CD8-positive, alpha-beta T cell (primary cell): ENCODE measurements at places on chromosomes 7 and 10.

- DNase-seq: no peak
Observed at GRCh38 chr7:73983437-73984164, 44.4 kb upstream of the ELN start.

GRCh38 chr7:144936314-144936713 is 100.5 kb upstream of the TPK1 start:
- no peak for DNase-seq

- no peak for DNase-seq
Observed at GRCh38 chr7:111846898-111847297, 284.6 kb upstream of the IMMP2L start.

DNA sequence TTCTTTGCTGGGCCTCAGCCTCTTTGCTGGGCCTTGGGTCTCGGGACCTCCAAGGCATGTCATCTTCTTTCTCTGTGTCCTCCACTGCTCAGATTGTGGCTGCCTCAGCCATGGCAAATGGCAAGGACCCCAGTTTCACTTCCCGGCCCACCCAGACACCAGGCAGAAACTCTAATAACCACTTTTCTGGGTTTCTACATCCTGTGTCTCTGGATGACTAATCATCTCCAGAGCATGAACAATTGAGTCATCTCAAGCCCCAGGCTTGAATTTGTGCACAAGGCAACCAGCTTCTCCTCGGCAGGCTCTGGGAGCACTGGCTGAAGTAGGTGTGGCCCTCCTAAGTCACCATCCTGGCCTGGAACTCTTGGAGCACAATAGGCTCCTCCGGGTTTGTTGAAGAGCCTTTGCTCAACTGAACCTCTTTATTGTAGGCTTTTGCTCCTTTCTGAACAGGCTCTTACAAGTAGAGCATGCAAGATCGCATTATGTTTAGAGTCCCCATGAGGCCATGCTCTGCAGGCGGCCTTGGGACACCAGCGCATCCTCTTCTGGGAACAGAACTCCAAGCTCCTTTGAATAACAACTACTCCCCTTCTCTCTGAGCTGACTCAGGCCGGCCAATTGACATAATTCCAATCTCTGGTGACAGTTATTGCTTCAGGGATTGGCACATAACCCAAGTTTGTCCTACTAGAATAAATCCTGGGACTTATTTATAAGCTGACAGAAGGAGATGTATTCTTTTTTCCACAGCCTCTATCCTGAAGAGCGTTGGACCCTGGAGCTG is 218.1 kb downstream of the WDR11 start:
- no peak for DNase-seq

DNA sequence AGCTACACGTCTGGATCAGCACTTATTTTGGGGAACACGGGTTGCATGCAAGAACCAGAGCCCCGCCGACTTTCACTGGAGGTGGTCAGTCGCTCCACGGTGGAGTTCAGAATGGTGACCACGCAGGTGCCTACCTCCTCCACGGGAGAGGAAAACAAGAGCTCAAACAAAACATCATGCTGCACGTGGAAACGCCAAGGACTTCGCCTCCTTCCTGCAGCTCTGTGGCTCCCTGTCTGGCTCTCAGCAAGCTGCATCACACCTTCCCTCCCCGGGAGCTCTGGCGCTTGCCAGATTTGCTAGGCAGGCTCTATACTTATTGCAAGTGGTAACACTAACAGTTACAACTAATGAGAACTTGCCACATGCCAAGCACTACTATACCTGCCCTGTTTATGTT is 26.0 kb downstream of the GSDME start:
- DNase-seq: no peak

DNA sequence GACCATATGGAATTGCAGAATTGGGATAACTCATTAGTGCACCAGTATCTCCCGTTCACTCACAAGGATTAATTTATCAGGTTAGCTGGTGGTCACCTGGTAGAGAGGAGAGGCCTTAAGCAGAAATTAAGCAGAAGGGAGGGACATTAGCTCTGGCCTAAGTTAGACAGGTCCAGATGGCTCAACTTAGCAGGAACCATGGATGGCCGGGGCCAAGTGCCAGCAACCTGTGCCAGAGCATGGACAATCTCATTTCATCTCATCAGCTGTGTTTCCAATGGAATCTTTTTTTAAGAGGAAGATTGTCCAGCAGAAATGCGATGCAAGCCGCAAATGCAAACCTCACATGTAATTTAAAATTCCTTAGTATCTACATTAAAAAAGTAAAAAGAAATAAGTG is 82.2 kb downstream of the JCAD start:
- no peak for DNase-seq

DNA sequence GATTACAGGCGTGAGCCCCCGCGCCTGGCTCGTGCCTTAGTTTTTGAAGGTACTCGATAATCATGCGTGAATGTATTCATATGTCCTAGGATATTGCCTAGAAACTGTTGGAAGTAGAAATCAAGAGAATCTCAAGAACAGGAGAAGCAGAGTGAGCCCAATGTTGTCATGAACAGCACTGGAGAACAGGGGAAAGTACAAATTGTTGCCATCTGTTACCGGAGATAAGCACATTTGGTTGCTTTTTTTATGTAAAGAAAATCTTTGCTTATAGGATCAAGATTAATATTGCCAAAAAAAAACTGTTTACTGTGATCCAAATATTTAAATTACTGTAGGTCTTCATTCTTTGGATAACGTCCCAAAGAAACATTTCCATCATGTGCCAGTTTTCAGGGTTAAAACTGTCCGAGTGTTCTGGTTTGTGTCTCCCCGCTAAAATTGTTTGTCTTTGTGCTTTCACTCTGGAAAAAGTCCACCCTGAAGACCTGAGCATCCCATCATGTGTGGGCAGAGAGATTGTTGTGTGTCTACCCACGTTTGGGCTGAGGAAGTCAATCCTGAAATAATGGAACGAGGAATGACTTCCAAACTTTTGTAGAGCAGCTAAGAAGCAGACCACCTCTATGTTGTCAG is 95.7 kb upstream of the CELF2 start:
- no peak for DNase-seq

GRCh38 chr7:128781851-128782250 is 6.3 kb upstream of the OPN1SW start:
- no peak for DNase-seq

- no peak for DNase-seq
Observed at GRCh38 chr7:90660819-90661218, 64.7 kb downstream of the CDK14 start.

DNA sequence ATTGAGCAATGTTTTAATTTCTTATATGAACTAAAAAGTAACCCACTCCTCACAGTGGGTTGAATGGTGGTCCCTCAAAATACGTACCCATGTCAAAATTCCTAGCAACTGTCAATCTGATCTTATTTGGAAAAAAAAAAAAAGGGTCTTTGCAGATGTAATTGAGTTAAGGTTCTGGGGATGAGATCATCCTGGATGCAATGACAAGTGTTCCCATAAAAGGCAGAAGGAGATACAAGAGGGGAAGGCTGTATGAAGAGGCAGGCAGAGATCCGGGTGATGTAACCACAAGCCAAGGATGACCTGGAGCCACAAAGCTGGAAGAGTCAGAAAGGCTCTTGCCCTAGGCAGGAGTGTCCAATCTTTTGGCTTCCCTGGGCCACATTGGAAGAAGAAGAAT is 516.3 kb upstream of the MKI67 start:
- no peak for DNase-seq

- no peak for DNase-seq
Observed at GRCh38 chr7:3957472-3958108, 656.5 kb downstream of the SDK1 start.

GRCh38 chr7:138196971-138197896 is 121.0 kb downstream of the AKR1D1 start:
- DNase-seq: no peak

GRCh38 chr10:84550756-84551436 is 222.5 kb downstream of the CCSER2 start:
- DNase-seq: no peak

DNA sequence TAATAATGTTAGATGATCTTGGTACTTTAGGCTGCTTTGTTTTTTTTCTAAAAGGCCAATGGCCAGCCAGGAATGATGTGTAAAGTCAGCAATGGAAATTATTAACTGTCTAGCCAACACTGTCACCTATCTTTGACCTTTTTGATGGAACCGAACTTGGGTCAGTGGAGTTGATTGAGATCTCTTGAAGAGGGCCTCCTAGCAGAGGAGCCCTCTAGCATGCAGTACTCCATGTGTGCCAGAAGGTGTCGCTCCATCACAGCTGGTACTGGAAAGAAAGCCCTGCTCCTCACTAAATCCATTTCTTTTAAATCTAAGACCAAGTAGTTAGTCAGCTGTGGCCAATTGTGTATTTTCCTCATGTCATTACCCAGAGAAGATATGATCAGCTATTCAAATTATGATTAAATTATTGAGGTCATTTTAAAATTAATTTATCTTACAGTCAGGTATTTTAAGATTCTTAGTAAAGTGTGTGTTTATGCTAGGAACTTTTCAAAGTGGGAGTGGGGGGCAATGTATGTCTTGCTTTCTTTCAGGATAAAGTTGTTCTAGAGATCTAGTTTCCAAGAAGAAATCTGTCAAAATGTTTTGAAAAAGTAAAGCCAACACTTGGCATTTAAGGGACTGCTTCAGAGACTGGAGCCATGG is 33.1 kb upstream of the CROT start:
- DNase-seq: peak; percentile 76

DNA sequence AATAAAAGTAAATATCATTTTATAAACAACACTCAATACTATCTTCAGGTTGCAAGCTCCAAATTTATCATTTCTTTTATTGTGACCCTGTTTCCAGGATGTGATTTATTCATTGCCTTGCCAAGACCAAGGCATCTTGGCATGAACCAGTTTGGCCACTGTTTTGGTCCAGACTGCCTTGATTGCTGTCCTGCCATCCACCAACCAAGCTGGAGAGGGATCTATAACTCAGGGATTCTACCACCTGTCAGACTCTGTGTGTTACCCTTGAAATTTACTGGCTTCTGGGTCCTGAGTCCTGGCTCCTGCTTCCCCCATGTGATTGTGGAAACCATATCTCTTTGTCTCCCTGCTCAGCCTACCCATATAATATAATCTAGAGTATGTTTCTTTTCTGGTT is 343.0 kb downstream of the GPAM start:
- no peak for DNase-seq

GRCh38 chr10:29714096-29714874 is 79.5 kb upstream of the SVIL start:
- DNase-seq: no peak

DNA sequence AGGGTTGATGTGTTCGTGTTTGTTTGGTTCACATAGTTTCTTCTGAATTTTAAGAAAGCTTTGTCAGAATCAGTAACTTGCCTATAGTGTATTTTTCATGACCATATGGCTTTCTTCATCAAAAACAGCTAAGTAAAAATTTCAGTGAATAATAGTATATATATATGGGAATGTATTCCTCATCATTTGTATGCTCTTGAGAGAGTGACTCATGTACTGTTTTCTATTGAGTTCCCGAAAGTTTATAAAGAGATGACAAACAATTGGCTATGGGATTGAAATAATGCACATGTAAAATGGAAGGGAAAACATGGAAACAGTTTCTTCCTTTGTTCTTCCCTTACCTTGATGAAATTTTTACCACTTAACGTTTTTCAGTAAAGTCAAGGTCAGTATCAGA is 56.4 kb downstream of the KAT6B start:
- DNase-seq: no peak

GRCh38 chr10:22825841-22826240 is 102.0 kb upstream of the ARMC3 start:
- no peak for DNase-seq

GRCh38 chr10:28331841-28332240 is 29.0 kb upstream of the MPP7 start:
- no peak for DNase-seq
